NCI-H146 (cell line): ENCODE measurements at places on chromosomes 13 and 19.

- no peak for DNase-seq
These were observed 12.2 kb upstream of the SPACA7 start for GRCh38 chr13:112363867-112364528.

DNA sequence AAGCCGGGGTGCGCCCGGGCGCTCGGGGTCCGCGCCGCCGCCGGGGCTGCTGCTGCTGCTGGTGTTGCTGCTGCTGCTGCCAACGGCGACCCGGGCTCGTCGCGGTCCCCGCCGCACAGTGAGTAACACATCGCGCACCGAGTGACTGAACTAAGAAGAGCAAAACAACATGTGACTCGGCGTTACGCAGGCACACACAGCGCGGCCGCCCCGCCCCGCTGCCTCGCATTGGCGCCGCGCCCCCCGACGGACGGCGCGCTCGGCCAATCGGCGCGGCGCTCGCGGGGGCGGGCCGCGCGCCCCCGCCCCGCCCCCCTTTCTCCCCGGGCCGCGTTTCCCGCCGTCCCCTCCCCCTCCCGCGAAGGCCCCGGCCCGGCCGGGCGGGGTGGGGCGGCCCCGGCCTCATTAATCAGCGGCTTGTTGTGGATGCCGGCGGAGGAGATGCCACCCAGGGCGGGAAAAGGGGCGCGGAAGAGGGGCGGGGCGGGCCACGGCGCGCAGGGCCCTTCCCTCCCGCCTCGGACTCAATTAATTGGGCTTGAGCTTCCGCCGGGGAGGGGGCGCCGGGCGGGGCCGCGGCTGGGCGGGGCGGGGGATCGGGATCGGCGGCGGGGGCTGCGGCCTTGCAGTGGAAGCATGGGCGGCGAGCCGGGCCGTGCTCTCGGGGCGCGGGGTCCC lies at the start of gene IRS2:
Gene IRS2 (minus strand): TSS at position 127 of the 678 bp plus-strand sequence. CDS start 530 bp downstream, outside the sequence.
- peak; percentile 99 for DNase-seq

- peak; percentile 17 for DNase-seq
These were observed 12.8 kb upstream of the MADCAM1 start for GRCh38 chr19:483332-484072.

DNA sequence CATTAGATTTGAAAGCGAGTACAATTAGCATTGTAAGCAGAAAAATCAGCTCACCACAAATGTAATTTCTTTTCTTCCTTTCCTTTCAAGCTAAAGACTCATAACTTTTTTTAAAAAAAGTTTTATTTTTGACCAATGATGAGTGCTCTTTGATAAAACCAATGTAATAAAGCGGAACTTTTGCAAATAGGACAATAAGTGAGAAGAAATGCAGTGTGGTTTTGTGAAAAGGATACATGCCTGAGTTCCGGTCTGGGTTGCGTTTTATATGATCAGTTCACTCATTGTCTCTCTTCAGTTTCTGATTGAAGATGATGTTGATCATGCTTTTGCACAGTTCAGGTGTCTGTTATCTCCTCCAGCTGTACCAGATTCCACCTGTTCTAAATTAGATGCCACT lies 274.4 kb downstream of the KLF12 start:
- no peak for DNase-seq

DNA sequence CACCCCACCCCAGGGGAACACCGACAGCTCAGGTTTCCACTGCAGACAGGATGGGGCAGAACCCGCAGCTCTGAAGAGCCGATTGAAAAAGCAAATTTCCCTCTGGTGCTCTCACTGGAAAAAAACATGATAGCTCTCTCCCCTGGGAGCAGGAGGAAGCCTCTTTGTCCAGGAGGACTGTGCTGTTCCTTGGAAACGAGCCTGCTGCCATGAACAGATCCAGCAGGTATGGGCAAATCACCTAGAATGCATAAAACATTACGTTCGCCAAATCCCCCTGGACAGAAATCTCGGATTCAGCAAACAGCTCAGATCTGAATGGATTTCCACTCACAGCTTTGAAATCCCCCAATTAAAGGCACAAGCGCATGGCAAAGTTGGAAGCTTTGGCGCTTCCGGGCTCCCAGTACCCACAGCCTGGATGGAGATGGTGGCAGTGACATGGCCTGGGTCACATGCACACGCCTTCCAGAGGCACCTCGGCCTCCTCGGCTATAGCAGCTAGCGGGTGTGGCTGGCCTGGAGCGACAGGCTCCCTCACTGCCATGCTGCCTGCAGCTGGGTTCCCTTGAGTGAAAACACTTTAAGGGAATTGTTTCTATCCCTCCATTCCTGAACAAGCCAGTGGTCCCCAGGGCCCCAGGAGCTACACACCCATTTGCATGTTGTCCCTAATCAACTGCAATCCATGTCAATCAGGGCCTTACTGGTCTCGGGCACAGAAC lies 59.1 kb downstream of the CEBPG start:
- no peak for DNase-seq
